HL-60 (cell line): ENCODE measurements at places on chromosomes 4 and X.

GRCh38 chr4:12446256-12446655 is 1017.6 kb upstream of the HS3ST1 start:
- no peak for DNase-seq

- no peak for DNase-seq
These were observed 153.4 kb downstream of the BMPR1B start for GRCh38 chr4:94911106-94911505.

- peak; percentile 25 for DNase-seq
These were observed 43.4 kb downstream of the ZNF182 start for GRCh38 chrX:47960406-47960805.

GRCh38 chrX:152845618-152846240 is 14.9 kb downstream of the NSDHL start:
- no peak for DNase-seq

GRCh38 chr4:45120163-45120562 is 393.8 kb upstream of the GNPDA2 start:
- DNase-seq: no peak

- DNase-seq: peak; percentile 54
These were observed 6.8 kb upstream of the CLCN5 start for GRCh38 chrX:49915361-49916222.

GRCh38 chr4:85756938-85757337 is 282.0 kb downstream of the ARHGAP24 start:
- DNase-seq: no peak

- no peak for DNase-seq
These were observed 135.2 kb downstream of the PDE5A start for GRCh38 chr4:119493419-119493818.

DNA sequence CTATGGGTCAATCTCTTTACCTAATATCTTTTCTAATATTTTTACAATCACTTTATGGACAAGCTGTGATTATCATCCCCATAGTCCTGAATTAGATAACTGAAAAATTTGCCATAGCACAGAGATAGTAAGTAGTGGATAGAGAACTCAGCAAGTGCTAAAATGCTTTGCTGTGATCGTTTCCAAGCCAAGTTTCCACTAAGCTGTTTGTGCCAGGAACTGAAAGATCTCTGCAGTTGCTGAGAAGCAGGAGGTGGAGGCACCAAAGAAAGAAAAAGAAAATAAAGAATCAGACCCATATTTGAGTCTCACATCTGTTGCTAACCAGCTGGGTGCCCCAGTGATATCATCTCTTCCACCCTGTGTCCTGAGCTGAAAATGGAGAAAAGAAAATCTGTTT is 605.6 kb upstream of the BOD1L1 start:
- no peak for DNase-seq

DNA sequence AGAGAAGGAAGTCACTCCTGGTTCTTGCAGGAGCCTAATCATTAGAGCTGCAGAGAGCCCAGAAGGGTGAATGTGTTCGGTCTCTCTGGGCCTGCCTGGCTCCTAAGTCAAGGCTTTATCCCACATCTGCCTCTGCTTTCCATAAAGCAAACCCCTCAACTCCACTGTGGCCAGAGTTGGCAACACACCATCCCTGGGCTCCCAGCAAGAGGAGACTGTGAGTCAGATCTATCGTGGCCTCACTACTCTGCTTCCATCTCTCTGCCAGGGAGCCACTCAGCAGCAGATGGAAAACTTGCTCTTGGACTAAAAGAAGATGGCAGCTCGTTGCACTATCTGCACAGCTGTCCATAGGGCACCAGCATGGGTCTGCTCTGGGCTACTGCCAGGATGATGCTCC is 348.2 kb downstream of the FBXW7 start:
- DNase-seq: no peak

GRCh38 chrX:80246271-80246670 is 174.0 kb upstream of the TENT5D start:
- no peak for DNase-seq

- DNase-seq: peak; percentile 8
These were observed 151.3 kb upstream of the TTC29 start for GRCh38 chr4:147096667-147097604.
